Ascending aorta (tissue), 2 donors: ENCODE measurements at places on chromosomes 5 and 9. TPM values are rescaled to one million over a fixed set of nuclear protein-coding genes. Genes with fewer than 3 reads are reported as not detected.

DNA sequence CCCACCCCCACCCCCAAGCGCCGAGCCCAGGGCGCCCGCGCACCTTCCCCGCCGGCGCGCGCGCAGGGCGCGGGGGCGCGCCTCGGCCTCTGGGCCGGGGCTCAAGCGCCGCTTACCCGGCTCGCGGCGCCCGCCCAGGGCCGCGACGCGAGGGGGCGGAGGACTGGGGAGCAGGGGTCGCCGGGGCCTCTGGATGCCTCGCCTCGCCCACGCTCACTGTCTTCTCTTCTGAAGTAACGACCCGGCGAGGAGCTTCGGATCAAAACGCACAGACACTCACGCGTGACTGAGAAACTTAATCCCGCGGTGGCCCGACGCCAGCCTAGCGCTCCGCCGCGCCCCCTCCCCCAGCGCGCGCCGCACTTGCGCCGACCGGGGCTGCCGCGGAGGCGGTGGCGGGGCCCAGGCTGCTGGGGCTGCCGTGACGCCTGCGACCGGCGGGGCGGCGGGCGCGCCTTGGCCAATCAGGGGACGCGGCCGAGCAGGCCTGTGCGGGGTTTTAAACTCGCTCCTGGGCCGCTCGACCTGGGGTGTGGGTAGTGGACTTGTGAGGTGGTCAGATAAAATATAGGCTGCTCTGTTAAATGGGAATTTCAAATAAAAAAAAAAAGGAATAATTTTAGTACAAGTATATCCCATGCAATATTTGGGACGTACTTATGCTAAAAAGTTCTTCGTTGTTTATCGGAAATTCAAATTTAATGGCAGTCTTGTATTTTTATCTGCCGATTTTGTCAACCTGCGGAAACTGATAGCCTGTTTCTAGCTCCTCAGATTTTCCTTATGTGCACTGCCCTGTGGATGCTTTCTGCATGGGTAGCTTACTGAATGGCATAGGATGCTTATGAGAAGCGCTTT lies at the start of gene MPDZ:
TSS of gene MPDZ (minus strand) at position 409 of the 858 bp plus-strand sequence. CDS start 29,377 bp downstream, outside the sequence.
- H3K4me3 ChIP-seq = peak within 1 kb of the TSS; percentile 86
- peak; percentile 85 for DNase-seq
- H3K27me3 ChIP-seq = no peaks in the 10 kb centered on the region
- no peaks in the 10 kb centered on the region for H3K36me3 ChIP-seq
- H3K27ac ChIP-seq = peak within 1 kb of the TSS; percentile 86
- peaks cover 5% of the 10 kb centered on the region for H3K4me1 ChIP-seq

GRCh38 chr5:143219696-143220095 lies 183.8 kb downstream of the NR3C1 start:
- peaks cover 13% of the 10 kb centered on the region for H3K36me3 ChIP-seq
- no peak overlapping the region for H3K4me3 ChIP-seq
- H3K27ac ChIP-seq = no peak overlapping the region
- no peaks in the 10 kb centered on the region for H3K27me3 ChIP-seq
- peak; percentile 49 for DNase-seq
- H3K4me1 ChIP-seq = no peaks in the 10 kb centered on the region

- H3K27ac ChIP-seq = no peak overlapping the region
- no peaks in the 10 kb centered on the region for H3K27me3 ChIP-seq
- H3K4me3 ChIP-seq = no peak overlapping the region
- no peaks in the 10 kb centered on the region for H3K36me3 ChIP-seq
- H3K4me1 ChIP-seq = no peaks in the 10 kb centered on the region
These were observed 89.2 kb downstream of the SEMA4D start for GRCh38 chr9:89408628-89409101.

DNA sequence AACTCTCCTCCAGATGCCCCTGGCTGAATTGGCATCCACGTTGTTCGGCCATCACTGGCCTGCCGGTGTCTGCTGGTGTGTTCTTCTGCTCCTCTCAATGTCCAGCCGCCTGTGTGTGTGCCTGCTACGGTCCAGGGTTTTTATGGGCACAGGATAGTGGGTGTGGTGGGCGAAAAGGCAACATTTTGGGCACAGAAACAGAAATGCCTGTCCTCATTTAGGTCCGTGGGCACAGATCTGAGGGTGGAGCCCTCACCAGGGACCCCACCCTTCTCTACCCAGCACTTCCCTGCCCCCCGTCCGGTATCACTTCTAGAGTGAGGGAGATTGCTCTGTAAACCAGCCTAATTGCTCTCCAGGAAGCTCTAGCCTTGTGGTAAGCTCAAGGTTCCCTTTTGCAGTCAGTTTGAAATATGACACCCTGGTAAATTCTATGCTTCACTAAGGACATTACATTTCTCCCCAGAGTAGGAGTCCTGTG lies 410.1 kb downstream of the MAT2B start:
- H3K36me3 ChIP-seq = no peaks in the 10 kb centered on the region
- H3K27ac ChIP-seq = no peak overlapping the region
- no peak overlapping the region for H3K4me3 ChIP-seq
- no peak for DNase-seq

GRCh38 chr5:28344836-28345433 lies 1306.5 kb upstream of the CDH9 start:
- no peak for DNase-seq
- no peaks in the 10 kb centered on the region for H3K36me3 ChIP-seq
- H3K4me3 ChIP-seq = no peak overlapping the region

DNA sequence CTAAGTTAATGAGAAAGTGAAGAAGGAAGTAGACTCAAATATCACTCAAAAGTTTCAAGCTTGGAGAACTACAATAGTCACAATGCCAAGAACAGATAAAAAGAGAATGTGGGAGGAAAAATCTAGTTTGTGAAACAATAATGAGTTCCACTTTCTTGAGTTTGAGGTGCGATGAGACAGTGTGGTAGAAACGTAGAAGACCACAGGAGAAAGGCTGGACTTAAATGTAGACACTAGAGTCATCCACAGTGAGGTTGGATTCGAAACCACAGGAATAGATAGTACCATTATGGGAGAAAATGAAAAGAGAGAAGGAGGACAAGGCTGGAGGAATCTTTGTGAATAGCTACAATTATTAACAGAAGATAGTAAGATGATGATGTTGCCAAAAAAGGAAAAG lies 141.1 kb upstream of the LRRTM2 start:
- no peaks in the 10 kb centered on the region for H3K27me3 ChIP-seq
- peaks cover 2% of the 10 kb centered on the region for H3K36me3 ChIP-seq
- no peak overlapping the region for H3K27ac ChIP-seq
- no peak for DNase-seq
- H3K4me1 ChIP-seq = no peaks in the 10 kb centered on the region

GRCh38 chr5:45205403-45205961 lies 396.7 kb downstream of the MRPS30 start:
- H3K27ac ChIP-seq = no peak overlapping the region
- no peak for DNase-seq
- H3K4me3 ChIP-seq = no peak overlapping the region

GRCh38 chr5:143551820-143552251 lies 148.3 kb upstream of the NR3C1 start:
- H3K4me3 ChIP-seq = no peak overlapping the region
- H3K4me1 ChIP-seq = no peaks in the 10 kb centered on the region
- no peaks in the 10 kb centered on the region for H3K27me3 ChIP-seq
- no peak overlapping the region for H3K27ac ChIP-seq
- no peak for DNase-seq

- no peaks in the 10 kb centered on the region for H3K4me1 ChIP-seq
- H3K27ac ChIP-seq = no peak overlapping the region
- H3K36me3 ChIP-seq = no peaks in the 10 kb centered on the region
These were observed 40.3 kb upstream of the SLC12A7 start for GRCh38 chr5:1152156-1152555.

- no peak overlapping the region for H3K27ac ChIP-seq
- H3K27me3 ChIP-seq = no peaks in the 10 kb centered on the region
- DNase-seq = no peak
- H3K4me3 ChIP-seq = no peak overlapping the region
- no peaks in the 10 kb centered on the region for H3K4me1 ChIP-seq
These were observed 318.7 kb upstream of the IRX4 start for GRCh38 chr5:2201421-2201820.

GRCh38 chr5:166963596-166963995 lies 1327.8 kb upstream of the WWC1 start:
- H3K27me3 ChIP-seq = no peaks in the 10 kb centered on the region
- DNase-seq = no peak
- H3K36me3 ChIP-seq = no peaks in the 10 kb centered on the region
- no peaks in the 10 kb centered on the region for H3K4me1 ChIP-seq
- no peak overlapping the region for H3K4me3 ChIP-seq

GRCh38 chr9:16245756-16246440 lies 624.6 kb downstream of the BNC2 start:
- DNase-seq = no peak
- no peak overlapping the region for H3K4me3 ChIP-seq
- H3K4me1 ChIP-seq = peaks cover 7% of the 10 kb centered on the region

PIGO gene
- 2.4 TPM for total RNA-seq

PCDHB6 gene
- total RNA-seq = 1.5 TPM

DAPK1 gene
- 17.8 TPM for total RNA-seq

SH2D3C gene
- total RNA-seq = 49.5 TPM

OBP2B gene
- not detected for total RNA-seq

CCDC187 gene
- total RNA-seq = under 0.01 TPM

WDR55 gene
- 10.1 TPM for total RNA-seq
